ENCODE measurements at places on chromosomes 16 and 17. TPM values are rescaled to one million over a fixed set of nuclear protein-coding genes. Genes with fewer than 3 reads are reported as not detected.

GRCh38 chr17:72244494-72244893, 123.7 kb downstream of the SOX9 start:
- H3K4me3 ChIP-seq: no peak overlapping the region
- no peaks in the 10 kb centered on the region for H3K36me3 ChIP-seq
- no peak overlapping the region for H3K27ac ChIP-seq
- DNase-seq: no peak

- H3K27ac ChIP-seq: no peak overlapping the region
- DNase-seq: no peak
- no peaks in the 10 kb centered on the region for H3K27me3 ChIP-seq
- no peaks in the 10 kb centered on the region for H3K36me3 ChIP-seq
Measured at GRCh38 chr16:64745258-64745930, 376.5 kb downstream of the CDH11 start.

The TMEM238L gene
- not detected for total RNA-seq

DNA sequence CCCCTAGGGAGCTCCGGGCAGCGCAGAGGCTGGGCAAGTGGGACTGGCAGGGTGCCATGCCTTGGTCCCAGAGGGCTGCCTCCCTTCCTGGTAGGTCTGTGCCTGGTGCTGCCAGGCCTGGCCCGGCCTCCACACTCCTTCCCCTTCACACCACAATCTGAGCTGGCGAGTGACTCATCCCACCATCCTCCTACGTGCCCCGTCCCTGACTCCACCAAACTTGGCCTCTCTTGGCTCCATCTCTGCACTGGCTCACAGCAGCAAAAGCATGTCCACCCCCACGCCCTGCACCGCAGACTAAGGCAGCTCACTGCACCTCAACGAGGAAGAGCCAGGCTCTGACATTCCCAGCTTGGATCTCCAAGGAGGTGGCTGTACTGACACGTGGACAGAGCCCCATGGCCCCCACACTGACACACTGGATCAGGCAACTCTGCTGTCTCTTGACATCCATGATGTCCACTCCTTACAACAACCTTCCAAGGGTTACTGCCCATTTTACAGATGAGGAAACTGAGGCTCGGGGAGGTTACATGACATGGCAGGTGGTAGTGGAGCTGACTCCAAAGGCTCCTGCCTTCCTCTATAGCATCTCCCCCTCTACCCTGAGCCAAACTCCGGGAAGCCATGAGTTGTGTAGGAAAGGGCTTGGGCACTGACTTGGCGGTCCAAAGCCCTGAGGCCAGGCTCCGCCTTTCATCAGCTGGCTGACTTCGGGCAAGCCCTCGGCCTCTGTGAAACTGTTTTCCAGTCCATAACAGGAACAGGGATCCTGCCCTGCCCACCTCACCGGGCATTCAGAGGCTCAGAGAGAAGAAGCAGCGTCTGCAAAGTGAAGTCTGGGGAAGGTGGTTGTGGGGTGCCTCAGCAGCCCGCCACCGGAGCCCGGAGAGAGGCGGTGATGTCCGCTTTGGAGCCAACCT, 20.1 kb upstream of the KRT19 start:
- H3K36me3 ChIP-seq: no peaks in the 10 kb centered on the region
- no peaks in the 10 kb centered on the region for H3K27me3 ChIP-seq
- peak; percentile 99 for DNase-seq

- no peak for DNase-seq
- H3K4me1 ChIP-seq: peaks cover 7% of the 10 kb centered on the region
- H3K27me3 ChIP-seq: no peaks in the 10 kb centered on the region
- H3K36me3 ChIP-seq: no peaks in the 10 kb centered on the region
- H3K27ac ChIP-seq: no peak overlapping the region
Measured at GRCh38 chr16:27699540-27699939, 149.6 kb downstream of the KATNIP start.

The VAT1L gene
- under 0.01 TPM for total RNA-seq

GRCh38 chr17:78458091-78458490, 79.6 kb downstream of the PGS1 start:
- H3K27ac ChIP-seq: no peak overlapping the region
- no peaks in the 10 kb centered on the region for H3K36me3 ChIP-seq
- H3K27me3 ChIP-seq: peaks cover 6% of the 10 kb centered on the region

DNA sequence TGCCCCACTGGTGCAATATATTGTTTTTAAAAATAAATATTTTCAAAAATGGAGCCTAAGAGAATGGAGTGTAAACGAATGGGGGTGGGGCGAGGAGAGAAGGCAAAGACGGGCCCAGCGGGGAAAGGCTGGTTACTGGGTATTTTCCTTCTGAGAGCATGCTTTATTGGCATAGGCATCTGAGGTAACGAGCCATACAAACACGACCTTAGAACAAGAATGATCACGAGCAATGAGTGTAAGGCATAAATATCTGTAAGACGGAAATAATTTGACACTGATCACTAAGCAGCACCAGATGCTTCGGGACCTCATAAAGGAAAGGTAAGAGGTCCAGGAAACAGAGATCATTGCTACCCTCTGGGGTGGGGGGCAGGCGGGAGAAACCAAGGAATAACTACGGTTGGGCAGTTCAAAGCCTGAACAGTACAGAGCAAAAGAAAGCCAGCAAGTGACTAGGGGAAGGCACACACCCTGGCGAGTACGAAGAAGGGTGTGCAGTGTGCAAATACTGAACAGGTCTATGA, 959 bp downstream of the SSH2 start:
- H3K27me3 ChIP-seq: no peaks in the 10 kb centered on the region
- H3K27ac ChIP-seq: peak overlapping the region; percentile 42
- no peak for DNase-seq
- H3K4me3 ChIP-seq: peak overlapping the region; percentile 94
- no peaks in the 10 kb centered on the region for H3K36me3 ChIP-seq
- H3K4me1 ChIP-seq: peaks cover 17% of the 10 kb centered on the region

The SUPT4H1 gene
- total RNA-seq: 49.9 TPM

The SPIRE2 gene
- 0.72 TPM for total RNA-seq

DNA sequence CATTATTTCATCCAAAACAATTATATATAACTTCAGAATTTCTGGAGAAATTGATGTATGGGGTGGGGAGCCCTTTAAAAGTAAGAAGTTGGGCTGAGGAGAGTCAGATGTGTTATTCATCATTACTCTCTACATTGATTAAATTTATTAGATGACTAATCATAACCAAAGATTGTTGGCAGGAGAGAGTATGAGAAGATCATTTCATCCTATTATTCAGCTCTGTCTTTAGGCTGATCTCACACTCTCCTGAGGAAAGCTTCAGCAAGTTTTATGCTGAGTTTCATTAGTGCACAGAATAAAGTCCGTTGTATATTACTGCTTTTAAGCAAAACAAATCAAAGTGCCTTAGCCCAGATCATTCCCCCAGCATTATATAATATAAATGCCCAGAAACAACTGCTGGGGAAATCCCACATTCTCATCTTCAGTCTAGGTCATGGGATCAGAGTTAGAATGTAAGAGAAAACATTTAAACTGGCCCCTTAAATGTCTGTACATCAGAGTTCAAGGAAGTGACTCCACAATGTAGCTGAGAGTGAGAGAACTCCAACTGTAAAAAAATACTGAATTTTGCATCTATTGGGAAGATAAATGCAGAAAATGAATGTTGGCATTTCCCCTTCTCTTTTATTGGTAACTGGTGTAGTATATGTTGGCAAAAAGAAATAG, 130.1 kb upstream of the HLF start:
- no peak overlapping the region for H3K4me3 ChIP-seq
- peak; percentile 68 for DNase-seq
- peaks cover 6% of the 10 kb centered on the region for H3K4me1 ChIP-seq
- no peaks in the 10 kb centered on the region for H3K27me3 ChIP-seq
- no peak overlapping the region for H3K27ac ChIP-seq

The KRTAP9-2 gene
- total RNA-seq: not detected

- no peak overlapping the region for H3K4me3 ChIP-seq
- H3K4me1 ChIP-seq: peaks cover 5% of the 10 kb centered on the region
- no peak overlapping the region for H3K27ac ChIP-seq
- H3K27me3 ChIP-seq: peaks cover 56% of the 10 kb centered on the region
- no peaks in the 10 kb centered on the region for H3K36me3 ChIP-seq
Measured at GRCh38 chr17:38559051-38559879, 46.5 kb downstream of the SRCIN1 start.

GRCh38 chr17:82974136-82974952, 105.1 kb upstream of the METRNL start:
- H3K4me1 ChIP-seq: no peaks in the 10 kb centered on the region
- H3K27ac ChIP-seq: no peak overlapping the region
- H3K27me3 ChIP-seq: no peaks in the 10 kb centered on the region
- no peak overlapping the region for H3K4me3 ChIP-seq

DNA sequence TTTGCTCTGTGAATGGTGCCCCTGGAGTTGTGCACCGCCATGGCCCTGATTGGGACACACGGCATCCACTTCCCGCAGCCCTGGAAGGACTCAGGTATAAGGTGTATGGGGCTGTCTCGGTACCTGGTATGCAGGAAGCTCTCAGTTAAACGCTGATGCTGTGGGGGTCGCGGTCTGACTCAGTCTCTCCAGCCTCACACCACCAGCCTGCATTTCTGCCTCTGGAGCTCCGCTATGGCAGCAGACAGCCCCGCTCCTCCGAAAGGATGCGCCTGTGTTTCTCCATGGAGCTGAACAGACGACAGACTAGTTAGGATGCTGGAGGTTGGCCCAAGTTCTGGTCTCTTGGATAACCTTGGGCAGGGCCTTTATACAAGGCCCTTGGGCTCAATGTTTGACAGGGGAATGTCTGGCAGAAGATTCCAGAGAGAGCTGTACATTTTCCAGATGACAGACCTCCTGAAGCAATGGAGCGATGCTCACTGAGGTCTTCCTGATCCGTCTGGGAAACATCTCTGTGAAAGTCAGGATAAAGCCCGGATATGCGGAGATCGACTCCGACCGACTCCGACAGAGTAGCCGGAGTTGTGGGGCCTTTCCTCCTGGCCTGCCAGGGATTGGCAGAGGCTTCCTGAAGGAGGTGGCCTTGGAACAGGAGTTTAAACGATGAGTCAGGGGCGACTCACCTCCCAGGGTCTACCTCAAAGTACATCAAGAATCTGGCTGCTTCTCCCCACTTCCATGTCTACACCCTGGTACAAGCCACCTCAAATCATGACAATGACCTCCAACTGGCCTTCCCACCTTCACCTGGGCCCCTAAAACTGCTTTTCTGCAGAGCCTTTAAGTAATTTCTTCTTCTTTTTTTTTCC, 21.9 kb upstream of the BCAR1 start:
- H3K27me3 ChIP-seq: no peaks in the 10 kb centered on the region
- H3K36me3 ChIP-seq: no peaks in the 10 kb centered on the region
- no peak overlapping the region for H3K27ac ChIP-seq
- peak; percentile 58 for DNase-seq
- no peak overlapping the region for H3K4me3 ChIP-seq

DNA sequence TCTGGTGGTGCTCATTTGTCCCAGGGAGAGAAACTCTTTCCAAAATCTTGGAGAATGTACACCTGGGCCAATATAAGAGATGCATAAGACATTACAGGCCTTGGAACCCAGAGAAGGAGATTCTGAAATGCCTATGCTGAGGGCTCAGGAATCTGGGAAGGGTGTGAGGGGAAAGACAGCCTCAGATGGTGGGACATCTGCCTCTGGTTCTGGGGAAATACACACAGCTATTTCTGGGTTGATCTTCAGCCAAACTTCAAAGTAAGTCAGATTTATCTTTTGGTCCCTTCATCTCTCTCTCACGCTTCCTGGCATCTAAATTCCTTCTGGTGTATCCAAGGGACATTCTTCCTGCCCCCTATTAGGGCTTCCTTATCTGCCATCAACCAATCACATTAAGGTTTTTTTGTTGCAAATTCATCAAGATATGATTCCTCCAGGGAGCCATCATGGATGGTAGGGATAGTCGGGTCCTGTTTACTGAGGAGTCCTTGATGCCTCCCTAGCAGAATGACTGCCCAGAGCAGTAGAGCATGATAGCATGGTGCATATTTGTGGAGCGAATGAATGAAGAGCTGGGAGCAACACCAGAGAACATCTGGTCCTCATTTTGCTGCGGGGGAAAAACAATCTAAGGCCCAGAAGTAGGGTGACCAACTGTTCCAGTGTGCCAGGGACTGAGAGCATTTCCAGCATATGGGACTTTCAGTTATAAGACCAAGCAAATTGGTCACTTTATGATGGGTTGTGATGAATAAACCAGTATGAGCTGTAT, 35.7 kb upstream of the DYNLL2 start:
- H3K27ac ChIP-seq: no peak overlapping the region
- peaks cover 26% of the 10 kb centered on the region for H3K27me3 ChIP-seq
- DNase-seq: peak; percentile 41
- no peaks in the 10 kb centered on the region for H3K4me1 ChIP-seq

GRCh38 chr16:86598607-86599565, 20.5 kb downstream of the FOXL1 start:
- peaks cover 2% of the 10 kb centered on the region for H3K36me3 ChIP-seq
- DNase-seq: peak; percentile 34
- H3K27me3 ChIP-seq: no peaks in the 10 kb centered on the region
- no peak overlapping the region for H3K27ac ChIP-seq
- peaks cover 20% of the 10 kb centered on the region for H3K4me1 ChIP-seq
- no peak overlapping the region for H3K4me3 ChIP-seq

DNA sequence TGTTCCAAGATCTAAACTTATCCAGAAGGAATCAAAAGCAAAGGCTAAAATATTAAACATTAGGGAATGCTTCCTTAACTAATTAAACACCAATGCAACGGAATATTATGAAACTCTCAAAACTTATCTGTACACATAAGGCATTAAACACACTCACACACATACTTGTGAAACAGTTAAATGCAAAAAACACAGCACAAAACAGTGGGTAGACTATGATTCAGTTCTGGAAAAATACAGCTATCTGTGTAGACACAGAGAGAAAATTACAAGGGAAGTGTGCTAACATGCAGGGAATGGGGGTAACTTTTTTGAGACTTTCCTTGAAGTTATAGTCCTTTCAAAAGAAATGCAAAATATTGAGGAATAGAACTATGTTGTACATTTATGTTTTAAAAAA, 36.7 kb upstream of the CCL1 start:
- no peak overlapping the region for H3K4me3 ChIP-seq
- DNase-seq: no peak
- H3K4me1 ChIP-seq: no peaks in the 10 kb centered on the region
- no peaks in the 10 kb centered on the region for H3K36me3 ChIP-seq
- peaks cover 3% of the 10 kb centered on the region for H3K27me3 ChIP-seq

The MYH8 gene
- total RNA-seq: not detected

DNA sequence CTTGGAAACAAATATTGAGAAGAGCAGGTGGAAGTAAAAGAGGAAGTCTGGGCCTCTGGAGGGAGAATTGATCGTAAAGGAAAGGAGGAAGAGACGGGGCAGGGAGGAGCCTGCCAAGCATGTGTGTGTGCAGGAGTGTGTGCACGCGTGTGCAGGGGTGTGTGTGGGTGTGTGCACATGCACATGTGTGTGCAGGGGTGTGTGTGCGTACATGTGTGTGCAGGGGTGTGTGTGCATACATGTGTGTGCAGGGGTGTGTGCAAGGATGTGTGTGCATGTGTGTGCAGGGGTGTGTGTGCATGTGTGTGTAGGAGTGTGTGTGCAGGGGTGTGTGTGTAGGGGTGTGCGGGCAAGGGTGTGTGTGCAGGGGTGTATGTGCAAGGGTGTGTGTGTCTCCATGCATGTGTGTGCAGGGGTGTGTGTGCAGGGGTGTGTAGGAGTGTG, 10.0 kb downstream of the CEP295NL start:
- no peak overlapping the region for H3K4me3 ChIP-seq
- no peak for DNase-seq
- no peaks in the 10 kb centered on the region for H3K27me3 ChIP-seq
- peaks cover 20% of the 10 kb centered on the region for H3K36me3 ChIP-seq
- peaks cover 3% of the 10 kb centered on the region for H3K4me1 ChIP-seq

- peaks cover 10% of the 10 kb centered on the region for H3K27me3 ChIP-seq
- H3K27ac ChIP-seq: no peak within 1 kb of the TSS
- DNase-seq: peak; percentile 89
- H3K4me3 ChIP-seq: no peak within 1 kb of the TSS
- no peaks in the 10 kb centered on the region for H3K4me1 ChIP-seq
Measured at GRCh38 chr16:23835390-23836077, at the start of gene PRKCB. Gene PRKCB (plus strand): TSS chr16:23835983.

The CSF3 gene
- not detected for total RNA-seq
